Effector CD8-positive, alpha-beta T cell (primary cell): ENCODE measurements at places on chromosomes 6 and 20.

DNA sequence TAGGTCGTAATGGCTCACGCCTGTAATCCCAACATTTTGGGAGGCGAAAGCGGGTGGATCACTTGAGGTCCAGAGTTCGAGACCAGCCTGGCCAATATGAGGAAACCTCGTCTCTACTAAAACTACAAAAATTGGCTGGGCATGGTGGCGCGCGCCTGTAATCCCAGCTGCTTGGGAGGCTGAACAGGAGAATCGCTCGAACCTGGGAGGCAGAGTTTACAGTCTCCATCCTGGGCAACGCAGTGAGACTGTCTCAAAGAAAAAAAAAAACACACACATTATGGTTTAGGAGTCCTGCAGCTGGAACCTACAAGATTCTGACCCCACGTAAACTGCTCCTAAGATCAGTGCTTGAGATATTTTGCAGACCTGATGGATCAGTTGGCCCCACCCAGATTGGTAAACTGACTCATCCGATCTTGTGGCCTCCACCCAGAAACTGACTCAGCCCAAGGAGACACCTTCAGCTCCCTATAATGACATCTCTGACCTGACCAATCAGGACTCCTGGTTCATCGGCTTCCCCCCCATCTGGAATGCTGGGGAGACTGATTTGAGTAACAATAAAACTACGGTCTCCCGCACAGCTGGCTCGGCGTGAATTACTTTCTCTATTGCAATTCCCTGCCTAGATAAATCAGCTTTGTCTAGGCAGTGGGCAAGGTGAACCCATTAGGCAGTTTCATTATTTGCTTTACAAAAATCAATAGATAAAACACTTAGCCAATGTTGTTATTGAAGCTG, 96.2 kb upstream of the BTN3A2 start:
- DNase-seq = no peak

- no peak for DNase-seq
Measured at GRCh38 chr20:47263080-47263464, 93.4 kb downstream of the ZMYND8 start.

DNA sequence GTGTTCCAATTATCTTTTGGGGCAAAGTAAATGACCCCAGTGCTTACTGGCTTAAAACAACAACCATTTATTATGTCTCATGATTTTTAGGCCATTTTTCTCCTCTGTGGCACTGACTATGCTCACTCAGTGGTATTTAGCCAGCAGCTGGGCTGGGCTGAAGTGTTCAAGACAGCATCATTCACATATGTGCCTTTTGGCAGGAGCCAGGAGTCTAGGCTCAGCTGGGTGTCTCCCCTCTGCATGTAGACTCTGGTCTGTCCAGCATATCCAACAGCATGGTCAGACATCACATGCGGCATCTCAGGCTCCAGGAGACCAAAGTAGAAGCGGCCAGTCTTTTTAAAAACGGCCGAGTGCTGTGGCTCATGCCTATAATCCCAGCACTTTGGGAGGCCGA, 120.3 kb upstream of the TOP1 start:
- DNase-seq = no peak

- no peak for DNase-seq
Measured at GRCh38 chr6:112018619-112019416, 35.1 kb upstream of the CCN6 start.

DNA sequence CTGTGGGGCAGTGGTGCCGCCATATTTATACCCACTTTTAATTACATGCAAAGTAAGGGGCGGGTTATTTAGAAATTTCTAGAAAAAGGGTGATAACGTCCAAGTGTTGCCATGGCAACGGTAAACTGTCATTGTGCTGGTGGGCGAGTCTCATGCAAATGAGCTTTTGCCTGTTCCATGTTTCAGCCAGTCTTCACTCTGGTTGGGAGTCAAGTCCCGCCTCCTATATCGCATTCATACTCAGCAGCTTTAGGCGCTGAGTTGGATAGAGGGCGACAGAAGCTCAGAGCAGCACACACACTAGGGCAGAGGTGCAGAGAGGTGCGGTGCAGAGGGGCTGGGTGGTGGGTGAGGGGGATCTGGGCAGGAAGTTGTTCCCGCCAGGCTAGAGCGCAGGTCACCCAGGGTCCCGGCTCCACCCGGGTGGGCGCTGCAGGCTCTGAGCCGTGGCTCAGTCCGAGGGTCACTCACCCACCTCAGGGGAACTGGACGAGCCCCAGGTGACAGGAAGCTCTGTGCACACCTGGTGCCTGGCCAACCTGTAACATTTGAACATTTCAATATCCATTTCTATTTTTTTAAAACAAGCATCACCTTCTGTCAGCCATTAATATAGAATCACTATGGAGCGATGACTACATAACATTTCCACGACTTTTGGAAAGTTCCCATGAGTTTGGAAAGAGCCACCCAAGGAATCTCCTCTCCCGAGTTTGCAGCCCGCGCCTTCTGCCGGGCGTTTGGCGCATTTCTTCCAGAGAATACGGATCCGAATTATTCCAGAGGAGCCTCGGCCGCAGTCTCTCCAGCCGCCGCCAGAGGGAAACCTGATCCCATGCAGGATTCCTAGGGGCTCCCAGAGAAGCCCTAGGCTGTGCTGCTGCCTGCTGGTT, 89.1 kb upstream of the PHACTR3 start:
- DNase-seq = no peak

- DNase-seq = no peak
Measured at GRCh38 chr6:45532721-45533210, 155.0 kb upstream of the SUPT3H start.

GRCh38 chr6:13709689-13710551, 1.7 kb downstream of the RANBP9 start:
- no peak for DNase-seq

- no peak for DNase-seq
Measured at GRCh38 chr6:104858642-104859041, 1.1 kb downstream of the HACE1 start.

- no peak for DNase-seq
Measured at GRCh38 chr20:7858734-7859250, 81.5 kb downstream of the HAO1 start.

DNA sequence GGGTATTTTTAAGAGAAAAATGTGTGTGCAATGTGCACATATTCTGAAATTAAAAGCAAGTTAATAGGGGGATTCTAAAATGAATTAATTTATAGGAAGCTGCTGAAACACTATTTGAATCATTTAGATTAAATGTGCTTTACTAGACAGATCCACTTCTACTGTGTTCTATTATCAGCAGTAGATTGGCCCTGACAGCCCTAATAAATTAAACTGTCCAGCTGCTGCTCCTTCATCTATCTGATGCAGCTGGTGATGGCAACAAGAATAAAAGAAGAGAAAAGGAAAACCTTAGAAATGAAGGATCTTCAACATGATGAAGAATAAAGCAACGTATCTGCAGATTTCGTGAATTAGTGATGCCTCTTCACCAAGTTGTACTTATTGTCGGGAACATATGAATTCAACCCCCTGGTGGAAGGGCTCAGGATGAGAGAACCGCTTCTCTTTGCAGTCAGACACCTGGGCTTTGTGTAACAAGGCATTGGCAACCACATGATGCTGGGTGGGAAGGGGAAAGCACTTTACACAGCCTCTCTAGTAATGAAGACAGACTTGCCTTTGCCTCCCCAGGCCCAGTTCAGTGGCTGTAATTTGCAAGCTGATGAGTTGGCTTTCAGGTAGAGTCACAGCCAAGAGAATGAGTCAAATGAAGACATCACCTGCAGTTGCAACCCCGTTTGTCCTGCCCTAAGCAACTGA, 94.4 kb downstream of the LAMP5 start:
- no peak for DNase-seq

GRCh38 chr6:117504478-117505144, 22.1 kb downstream of the DCBLD1 start:
- no peak for DNase-seq

GRCh38 chr6:50602292-50602691, 111.0 kb upstream of the TFAP2D start:
- DNase-seq = no peak

- no peak for DNase-seq
Measured at GRCh38 chr6:14095437-14095836, 22.1 kb upstream of the CD83 start.

GRCh38 chr6:97059473-97059872, 134.9 kb downstream of the KLHL32 start:
- no peak for DNase-seq

GRCh38 chr20:47304287-47304686, 52.2 kb downstream of the ZMYND8 start:
- no peak for DNase-seq

DNA sequence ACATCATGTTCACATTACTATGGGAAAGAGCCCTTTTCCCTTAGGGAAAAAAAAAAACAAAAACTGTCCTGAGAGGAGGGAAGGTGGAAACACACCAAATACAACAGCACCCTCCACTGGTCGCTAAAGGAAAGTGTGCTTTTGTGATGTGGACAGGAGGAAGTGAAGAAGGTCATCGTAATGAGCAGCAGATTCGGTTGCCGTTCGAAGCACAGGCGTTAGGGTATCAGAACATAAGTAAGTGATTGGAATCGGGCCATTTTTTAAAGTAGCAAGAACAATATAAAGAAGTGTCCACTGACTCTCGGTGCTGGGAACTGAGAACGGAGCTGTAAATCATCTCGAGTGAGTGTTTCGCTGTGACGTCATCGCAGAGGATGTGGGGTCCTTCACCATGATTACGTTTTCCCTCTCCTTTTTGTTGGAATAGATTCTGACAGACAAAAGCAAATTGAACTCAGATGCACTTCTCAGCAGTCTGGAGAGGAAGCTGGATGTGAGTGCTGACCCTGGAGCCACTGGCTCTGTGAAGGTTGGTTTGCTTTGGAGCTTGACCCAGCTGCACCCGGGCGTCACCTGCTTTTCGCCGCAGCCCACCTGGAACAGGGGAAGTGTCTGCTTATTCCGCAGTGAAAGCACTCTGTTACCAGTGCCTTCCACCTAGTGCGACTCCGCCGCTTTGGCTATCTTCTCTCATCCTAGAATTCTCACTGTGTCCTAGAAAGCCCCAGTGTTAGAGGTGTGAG, 203.6 kb upstream of the GMDS start:
- DNase-seq = no peak

- no peak for DNase-seq
Measured at GRCh38 chr6:149246691-149247384, 70.7 kb upstream of the TAB2 start.
